Amygdala (tissue), 56 donors: ENCODE measurements at places on chromosomes 12 and 14.
A peak's percentile ranks its signal among the peaks of the same experiment; 100 is the strongest.

DNA sequence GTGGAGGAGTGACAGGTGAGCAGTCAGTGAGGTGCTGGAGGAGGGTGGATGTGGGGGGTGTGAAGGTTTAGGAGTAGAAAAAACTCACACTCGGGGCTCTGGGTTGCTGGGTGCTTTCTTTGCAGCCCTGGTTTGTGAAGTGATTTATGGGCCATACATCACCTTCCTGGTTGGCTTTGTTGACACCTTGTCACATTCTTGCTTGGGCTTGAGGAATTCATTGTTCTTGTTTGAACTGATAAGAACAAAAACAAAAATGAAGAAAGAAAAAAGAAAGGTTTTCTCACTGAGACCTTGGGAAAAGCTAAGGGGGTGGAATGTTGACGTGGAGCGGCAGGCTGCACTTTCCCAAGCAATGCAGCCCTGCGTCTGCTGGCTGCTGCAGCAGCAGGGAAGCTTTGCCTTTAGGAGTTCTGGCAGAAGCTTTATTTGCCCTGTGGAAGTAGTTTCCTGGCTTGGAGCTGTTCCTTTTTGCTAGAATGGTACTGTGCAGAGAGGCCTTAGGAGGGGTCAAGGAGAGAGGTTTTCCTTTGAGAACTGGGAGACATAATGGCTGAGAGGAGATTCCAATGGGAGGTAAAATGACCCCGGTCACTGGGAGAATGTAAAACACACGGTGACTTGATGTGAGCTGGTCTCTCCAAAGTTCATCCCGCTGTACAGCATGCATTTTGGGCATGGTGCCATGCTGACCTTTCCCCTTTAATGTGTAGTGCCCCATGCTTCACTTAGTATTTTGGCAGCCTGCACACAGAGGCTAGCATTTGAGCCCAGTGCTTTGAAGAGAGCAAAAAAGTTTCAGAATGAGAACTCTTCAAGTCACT is 52.8 kb downstream of the HMGA2 start:
- no peak for DNase-seq

DNA sequence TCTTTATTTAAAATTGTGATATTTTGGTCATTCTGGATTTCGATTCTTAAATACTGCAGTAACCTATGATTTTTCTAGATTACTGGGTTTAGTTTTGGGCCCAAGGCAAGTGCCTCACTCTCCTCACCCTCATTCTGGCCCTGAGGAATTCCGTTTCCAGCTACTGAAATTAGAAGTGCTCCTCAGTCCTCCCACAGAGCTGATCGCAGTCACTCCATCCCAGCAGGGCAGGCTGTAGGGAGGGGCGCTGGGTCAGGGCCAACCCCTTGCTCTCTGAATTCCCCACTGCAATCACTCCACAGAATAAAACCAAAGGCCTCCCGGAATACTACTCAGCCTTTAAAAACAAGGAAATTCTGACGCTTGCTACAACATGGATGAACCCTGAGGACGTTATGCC is 66.5 kb upstream of the DIO3 start:
- DNase-seq, result no peak

DNA sequence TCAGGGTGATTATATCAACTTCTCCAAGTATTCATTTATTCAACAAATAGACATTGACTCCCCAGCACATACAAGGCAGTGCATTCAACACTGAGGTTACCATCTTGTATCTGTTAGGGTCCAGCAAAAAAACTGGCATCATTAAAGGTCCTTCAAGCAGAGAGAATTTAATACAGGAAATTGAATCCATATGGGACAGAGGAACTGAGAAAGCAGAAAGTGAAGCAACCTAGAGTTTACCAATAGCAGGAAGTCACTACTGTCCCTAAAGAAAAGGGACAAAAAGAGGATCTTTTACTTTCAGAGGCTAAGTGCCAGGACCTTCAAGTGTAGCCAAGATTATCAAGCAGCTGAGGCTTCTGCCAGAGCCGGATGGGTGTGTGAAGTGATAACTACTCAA is 237.8 kb upstream of the TBX3 start:
- DNase-seq, result no peak

GRCh38 chr12:14701809-14702568 is 5.6 kb upstream of the GUCY2C start:
- DNase-seq, result no peak

DNA sequence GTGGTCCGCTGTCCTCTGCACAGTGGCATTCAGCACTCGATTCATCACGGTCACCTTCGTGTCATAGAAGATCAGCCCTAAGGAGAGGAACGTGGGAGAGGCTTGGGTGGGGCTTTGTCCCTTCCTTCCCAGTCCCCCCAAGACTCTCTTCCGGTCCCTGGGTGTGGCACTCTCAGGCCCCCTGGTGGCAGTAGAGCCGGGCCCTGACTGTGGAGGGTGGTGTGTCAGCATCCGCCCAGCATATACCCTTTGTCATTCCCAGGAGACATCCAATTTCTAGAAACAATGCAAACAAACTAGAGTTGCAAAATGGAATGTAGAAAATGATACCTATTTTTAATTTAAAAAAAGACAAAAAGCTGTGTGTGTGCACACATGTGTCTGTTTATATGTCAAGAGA is 45.0 kb downstream of the TRAFD1 start:
- DNase-seq, result no peak

- no peak for DNase-seq
Observed at GRCh38 chr14:96824283-96824682, 27.1 kb downstream of the VRK1 start.

DNA sequence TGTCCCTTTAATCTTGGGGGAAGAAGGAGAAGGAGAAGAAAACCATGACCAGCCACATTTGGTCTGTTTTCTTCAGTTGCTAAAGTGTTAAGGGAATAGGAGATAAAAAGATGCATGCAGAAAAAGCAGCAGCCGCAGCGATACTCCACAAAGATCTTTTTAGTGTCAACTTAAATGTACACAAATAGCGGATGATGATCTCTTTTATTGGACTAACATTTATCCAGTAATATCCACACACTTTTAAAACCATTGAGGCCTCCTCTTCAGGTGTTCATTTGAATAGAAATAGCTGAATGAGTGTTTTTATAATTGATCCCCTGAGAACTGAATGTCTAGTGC is 83.5 kb downstream of the PAPOLA start:
- DNase-seq, result no peak

DNA sequence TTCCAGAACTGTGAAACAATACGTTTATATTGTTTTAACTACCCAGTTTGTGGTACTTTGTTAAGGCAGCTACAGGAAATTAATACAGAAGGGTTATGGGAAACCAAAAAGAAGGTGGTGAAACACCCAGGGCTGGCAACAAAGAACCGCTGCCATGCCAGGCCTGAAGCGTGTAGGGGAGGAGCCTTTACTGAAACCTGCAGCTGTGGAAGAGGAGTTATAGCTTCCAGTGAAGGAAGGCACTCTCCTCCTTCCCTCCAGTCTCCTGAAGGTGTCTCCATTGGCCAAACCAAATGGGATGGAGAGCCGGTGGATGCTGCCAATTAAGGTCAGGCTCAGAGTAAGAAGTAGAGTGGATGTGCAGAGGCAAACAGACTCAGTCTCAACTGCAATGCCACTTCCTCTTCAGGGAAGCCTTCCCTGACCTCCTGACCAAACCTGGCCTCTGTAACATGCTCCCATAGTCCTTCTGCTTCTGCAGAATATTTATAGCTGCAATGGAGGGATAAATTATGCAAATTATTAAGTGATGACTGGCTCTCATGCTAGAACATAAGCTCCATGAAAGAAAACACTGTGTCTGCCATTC is 168.3 kb downstream of the DAD1 start:
- no peak for DNase-seq

- DNase-seq, result no peak
Observed at GRCh38 chr14:50377550-50378085, 19.1 kb downstream of the CDKL1 start.

- no peak for DNase-seq
Observed at GRCh38 chr12:45827974-45828373, 98.5 kb downstream of the ARID2 start.

- no peak for DNase-seq
Observed at GRCh38 chr12:32069071-32069470, 37.6 kb upstream of the BICD1 start.

GRCh38 chr12:12224240-12224940 is 42.5 kb downstream of the LRP6 start:
- DNase-seq, result no peak

- no peak for DNase-seq
Observed at GRCh38 chr12:123945287-123946151, 27.1 kb downstream of the CCDC92 start.

DNA sequence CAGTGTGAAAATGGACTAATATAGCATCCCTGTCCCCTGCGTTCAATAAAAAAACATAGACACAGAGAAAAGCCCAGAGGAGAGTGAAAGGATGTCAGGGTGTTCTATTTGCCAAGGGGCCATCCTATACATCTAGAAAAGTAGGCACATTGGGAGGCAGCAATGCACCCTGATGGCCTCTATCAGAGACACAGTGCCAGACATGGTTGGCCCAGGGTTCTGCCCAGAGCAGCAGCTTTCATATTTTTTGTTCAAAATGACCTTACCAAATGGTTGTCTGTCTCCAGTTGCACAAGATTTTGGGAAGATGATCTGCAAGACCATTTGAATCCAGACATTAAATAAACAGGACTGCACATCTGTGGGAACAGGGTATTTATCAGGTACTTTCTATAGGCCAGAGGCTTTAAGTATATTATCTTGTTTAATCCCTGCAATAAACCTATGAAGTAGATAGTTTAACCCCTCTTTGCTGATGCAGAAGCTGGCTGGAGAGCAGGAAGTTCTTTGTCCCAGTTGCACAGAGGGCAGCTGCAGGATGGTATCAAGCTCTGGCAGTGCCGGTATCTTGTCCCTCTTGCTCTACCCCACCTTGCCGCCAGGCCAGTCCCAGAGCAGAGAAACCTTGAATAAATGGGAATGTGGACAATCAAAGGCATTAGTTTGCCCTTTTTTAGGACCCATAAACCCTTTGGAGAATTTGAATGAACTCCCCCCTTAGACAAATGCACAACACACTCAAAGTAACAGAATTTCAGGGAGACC is 171.8 kb upstream of the PWP1 start:
- no peak for DNase-seq

DNA sequence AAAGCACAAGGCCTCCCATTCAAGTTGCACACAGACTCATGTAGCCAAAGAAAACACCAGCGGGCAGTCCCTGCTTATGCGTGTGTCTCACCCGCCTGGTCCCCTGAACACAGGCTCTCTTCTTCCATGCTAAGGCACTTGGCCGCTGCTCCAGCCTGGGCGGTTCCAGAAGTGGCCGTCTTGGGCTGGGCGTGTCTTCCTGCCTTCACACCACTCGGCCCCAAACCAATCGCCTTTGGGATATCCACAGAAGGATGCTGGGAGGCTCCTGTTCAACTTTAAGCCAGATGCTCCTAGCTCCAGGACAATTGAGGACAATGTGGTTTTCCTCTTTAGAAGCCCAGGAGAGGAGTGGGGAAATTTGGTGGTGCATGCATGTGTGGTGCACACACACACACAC is 2.2 kb downstream of the SCARB1 start:
- peak; percentile 90 for DNase-seq

- no peak for DNase-seq
Observed at GRCh38 chr14:34247605-34248004, 214.4 kb downstream of the SPTSSA start.

DNA sequence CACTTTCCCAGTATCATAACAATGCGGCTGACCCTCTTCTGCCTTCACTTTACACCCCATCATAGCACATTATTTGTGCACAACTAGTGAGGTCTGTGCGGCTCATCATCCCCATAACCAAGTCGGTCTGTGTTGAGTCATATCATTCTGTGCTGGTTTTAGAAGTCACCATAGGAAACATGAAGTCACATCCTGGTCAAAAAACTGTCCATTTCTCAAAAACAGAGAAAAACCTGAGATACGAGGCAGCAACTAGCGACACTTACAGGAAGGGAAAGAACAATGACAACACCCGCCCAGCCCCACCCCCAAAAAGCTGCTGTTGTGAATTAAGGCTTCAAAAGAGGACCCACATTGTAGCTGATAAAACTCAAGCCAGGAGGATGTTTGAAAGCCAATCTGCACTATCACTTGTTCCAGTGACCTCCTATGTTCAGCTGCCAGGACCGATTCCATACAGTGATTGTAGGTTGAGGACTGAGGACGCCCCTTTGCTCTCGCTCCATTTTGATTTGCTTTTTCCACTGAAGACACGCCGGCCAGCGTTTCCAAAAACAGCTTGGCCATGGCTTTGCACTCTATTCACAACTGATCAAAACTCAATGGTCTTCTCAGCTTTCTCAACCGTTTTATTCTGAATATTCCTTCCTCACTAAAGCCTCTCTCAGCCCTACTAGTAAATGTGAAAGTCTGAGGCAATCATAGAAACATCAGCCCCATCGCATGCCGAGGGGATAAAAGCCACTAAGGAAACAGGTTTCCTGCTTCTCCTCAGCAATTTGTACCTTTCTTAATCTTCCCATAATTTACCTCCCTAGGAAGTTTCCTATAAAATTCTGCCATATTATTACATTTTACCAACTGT is 87.5 kb downstream of the DUSP16 start:
- no peak for DNase-seq

DNA sequence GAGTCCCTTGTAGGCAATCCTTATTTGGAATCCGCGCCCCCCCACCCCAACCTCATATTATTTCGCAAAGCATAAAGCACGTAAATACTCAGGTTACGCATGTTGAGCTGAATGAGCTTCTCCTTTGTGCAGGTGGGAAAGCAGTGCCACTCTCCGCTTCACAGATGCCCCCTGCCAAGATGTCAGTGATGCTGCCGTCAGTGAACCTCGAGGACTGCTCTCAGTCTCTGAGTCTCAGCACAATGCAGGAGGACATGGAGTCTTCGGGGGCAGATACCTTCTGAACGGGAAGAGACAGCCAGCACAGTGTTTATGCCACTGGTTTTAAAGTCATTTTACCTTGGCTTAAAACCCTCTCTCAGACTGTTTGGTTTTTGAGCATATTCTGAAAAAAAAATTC is 90.1 kb upstream of the DACT1 start:
- no peak for DNase-seq

GRCh38 chr12:78120866-78121560 is 290.3 kb downstream of the NAV3 start:
- DNase-seq, result no peak

DNA sequence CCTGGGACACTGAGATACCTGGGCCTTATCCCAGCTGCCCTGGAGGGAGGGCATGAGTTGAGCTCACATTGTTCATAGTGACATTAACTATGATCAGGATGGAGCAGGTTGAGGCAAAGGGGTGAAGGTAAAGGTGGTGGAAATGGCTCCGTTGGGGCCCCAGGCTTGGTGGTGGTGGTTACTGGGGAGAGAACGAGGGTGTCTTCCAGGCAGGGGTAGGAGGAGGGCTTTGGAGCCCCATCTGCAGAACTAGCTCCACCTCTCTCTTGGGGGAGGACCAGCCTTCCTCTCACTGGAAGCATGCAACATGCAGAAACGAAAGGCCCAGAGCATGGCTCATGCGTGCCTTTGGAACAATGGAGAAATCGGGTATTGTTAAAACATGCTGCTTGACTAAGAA is 217.0 kb downstream of the SLC41A2 start:
- no peak for DNase-seq
